T-helper 2 cell (primary cell): ENCODE measurements at places on chromosomes 3 and 15.

DNA sequence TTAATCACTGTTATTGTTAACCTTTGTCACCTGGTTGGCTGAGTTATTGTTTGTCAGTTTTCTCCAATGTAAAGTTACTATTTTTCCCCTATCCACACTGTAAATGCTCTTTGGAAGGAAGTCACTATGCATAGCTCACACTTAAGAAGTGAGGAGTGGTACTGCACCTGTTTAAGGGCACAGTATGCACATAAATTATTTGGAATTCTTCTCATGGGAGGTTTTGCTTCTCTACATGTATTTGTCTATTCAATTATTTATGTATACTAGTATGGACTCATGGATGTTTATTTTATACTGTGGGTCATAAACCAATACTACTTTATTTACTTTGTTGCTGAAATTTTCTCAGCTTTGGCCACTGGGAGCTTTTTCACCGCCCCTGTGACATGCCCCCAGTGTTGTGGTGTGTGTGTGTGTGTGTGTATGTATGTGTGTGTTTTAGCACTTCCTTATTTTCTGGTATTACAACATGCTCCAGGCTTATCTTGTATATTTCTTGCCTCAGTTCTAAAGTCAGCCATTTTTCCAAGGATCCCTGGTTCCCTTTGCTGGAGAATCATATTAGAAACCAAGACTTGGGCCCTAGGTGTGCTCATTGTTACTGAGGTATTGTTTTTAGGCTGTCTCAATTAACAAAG, 290.5 kb downstream of the KBTBD8 start:
- DNase-seq, result no peak

DNA sequence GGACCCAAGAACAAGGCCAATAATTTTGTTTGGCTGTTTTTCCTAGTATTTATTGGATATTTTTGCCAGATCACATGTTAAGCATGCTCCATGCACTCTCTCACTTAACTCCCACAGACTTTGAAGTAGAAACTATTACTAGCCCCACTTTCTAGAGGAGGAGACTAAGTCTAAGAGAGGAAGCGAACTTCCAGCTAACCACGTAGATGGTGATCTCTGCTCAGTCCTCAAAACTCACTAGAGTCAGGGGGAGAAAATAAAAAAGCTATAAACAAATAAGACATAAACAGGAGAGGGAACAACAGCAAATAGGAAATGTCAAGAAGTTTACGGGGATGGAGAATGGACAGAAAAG, 481.0 kb upstream of the PROK2 start:
- no peak for DNase-seq

- DNase-seq, result no peak
Observed at GRCh38 chr15:26287381-26287780, 424.3 kb upstream of the ATP10A start.

GRCh38 chr3:98529856-98530459, 1.8 kb upstream of the GPR15 start:
- DNase-seq, result no peak

- DNase-seq, result no peak
Observed at GRCh38 chr15:45199136-45199810, 11.5 kb upstream of the SHF start.

GRCh38 chr3:17747174-17747889, 4.9 kb upstream of the TBC1D5 start:
- no peak for DNase-seq

DNA sequence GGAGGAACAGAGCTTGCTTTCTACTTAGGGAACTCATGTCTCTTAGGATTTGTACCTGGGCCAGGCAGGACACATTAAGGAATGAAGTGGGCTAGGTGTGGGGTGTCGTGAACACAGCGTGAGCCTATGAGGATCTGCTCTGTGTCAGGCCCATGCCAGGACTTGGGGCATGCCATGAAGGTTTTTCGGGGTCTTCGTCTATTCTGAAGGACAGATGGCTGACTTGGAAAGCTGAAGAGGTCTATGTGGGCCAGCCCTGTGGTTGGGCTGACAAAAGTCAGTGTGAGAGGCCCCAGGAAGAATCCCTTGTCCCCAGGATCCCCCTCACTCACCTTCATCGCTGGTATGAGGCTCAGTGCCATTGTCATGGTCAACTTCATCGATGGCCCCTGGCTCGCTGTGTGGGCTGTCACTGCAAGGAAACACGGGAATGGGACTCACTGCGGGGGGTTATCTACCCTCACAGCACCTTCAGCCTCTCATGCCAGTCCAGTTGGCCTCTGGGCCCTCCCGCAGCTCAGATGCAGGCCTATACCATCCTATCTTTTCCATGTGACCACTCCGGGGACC, 46.8 kb upstream of the RAD18 start:
- DNase-seq, result no peak

- DNase-seq, result no peak
Observed at GRCh38 chr3:38829404-38829803, 13.4 kb upstream of the SCN10A start.

DNA sequence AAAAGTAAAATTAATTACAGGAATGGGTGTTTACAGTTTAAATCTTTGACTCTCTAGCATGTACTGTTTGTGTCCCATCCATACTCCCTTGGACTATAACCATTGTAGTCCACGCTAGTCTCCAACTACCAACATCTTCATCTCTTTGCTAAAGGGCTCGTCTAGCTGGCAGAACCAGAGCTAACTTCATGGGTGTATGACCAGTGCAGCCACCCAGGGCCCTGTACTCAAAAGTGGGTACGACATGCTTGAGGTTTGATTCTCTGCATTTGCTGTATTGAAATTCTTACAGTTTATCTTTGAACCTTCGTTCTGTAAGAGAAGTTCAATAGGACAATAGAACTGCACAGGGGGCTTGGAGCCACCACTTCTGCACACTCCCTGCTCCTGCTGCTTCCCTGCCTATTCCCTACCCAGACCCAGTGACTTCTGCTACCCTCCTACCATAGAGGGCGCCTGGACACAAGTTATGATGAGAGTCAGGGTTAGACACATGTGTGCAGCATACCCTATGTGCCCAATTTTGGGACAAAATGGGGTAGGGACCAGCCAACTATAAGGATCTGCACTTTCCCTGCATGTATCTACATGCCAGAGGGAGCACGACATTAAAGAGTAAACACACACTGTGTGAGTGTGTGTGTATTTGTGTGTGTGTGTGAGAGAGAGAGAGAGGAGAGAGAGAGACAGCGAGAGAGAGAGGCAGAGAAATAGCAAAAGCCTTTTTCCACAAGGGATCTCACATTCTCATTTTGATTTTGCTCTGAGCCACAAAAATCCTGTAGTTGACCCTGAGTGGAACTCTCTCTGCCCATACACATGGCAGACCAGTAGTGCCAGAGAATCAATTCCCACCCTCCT, 59.0 kb upstream of the NECTIN3 start:
- DNase-seq, result no peak

DNA sequence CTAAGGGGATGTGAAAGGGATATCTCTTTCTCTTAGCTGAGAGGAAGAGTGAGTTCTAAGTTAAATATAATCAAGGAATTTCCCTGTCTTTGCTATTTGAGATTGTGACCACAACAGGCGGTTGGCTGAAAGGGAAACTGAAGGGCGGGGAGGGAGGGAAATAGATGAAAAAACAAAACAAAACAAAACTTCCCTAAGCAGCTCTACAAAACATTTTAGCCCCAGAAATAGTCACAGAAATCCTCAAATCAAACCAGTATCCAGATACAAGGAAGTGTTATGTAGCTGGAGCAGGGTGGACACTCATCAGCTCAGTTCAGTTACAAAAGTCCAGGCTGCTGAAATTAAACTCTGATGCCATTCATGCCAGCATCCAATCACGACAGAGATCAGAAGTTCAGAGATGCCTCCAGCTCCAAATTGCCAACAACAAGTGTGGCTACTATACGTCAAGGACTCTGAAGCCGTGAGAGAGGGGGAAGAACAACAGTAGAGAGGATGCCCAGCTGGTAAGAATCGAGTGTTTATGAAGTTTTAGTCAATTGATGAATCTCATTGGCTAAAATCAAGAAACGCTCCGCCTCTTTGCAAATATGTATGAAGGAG, 319 bp upstream of the TP63 start:
- no peak for DNase-seq

DNA sequence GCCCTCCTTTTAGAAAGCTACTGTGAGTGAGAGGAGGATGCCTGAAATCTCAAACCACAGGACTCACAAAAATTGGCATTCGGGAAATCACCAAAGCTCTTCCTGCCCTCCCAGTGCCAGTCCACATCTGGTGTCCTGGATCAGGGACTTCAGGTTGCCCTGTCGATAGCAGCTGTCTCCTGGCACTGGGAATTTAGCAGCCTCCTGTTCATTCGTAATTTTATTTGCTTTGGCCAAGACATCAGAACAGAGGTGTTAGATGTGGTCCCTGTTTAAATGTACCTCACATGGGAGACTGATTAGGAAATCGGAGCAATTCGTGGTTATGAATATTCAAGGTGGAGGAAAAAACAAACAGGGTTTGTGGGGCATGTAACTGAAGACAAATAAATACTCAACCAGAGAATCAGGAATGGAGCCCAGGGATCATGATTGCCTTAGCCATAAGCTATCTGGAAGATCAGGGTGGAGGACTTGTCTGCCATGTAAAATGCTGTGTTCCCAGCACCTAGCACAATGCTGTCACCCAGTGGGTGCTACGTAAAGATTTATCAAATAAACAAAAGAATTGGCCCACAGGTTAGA, 265.2 kb upstream of the PROK2 start:
- no peak for DNase-seq

DNA sequence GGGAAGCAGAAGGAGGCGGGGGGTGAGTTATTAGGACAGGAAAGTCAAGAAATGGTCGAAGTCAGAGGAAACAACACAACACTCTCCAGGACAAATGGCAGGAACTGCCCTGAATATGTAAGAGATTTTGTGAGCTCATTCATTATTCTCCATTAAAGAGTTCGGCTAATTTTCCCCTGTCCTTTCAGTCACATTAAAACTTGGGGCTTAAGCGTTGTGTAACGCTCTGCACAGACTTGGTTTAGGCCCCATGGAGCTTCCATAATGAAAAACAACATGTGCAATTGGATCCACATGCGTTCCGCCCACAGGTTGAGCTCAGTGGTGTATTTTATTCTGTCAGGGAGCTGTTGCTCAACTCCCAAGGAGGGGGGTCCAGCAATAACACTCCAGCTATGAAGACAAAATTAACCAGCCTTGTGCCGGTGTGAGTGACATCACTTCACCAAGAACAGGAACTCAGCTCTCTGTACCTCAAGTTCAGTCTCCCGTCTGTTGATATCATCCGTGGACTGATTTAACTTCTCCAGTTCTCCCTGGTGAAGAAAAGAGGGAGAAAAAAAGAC, 2.3 kb downstream of the SH3BP5 start:
- no peak for DNase-seq

- no peak for DNase-seq
Observed at GRCh38 chr15:43789409-43789808, 2.7 kb upstream of the SERF2 start.

- DNase-seq, result peak; percentile 3
Observed at GRCh38 chr3:11784971-11785377, 61.7 kb downstream of the TAMM41 start.

DNA sequence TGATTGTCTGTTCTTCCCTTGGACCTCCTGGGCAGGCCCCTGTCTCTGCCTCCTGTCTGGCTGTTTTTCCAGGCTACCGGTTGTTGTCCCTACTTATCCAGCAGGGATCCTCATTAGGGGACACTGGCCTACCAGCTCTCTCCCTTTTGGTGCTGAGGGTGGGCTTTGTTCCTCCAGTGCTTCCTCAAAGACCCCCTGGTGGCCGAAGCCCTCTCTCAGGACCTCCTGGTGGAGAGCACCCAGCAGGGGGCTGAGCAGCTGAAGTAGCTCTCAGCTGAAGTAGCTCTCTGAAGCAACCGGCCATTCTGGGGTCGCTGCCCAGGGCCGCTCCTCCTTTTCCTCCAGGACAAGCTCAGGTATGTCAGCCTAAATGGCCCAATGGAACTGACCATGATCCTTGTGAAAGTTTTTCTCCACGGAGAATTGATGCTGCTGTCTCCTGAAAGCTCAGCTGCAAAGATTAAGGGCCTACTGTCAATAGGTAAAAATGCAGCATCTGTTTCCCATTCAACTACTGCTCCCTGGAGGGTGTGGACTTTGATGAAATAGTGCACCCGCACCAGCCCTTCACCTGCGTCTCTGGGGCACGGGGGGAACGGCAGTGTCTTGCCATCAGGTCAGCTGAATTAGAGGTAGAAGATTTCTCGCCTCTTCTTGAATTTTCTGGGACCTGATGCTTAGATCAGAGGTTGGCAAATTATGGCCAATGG, 27.6 kb downstream of the ARNT2 start:
- no peak for DNase-seq

DNA sequence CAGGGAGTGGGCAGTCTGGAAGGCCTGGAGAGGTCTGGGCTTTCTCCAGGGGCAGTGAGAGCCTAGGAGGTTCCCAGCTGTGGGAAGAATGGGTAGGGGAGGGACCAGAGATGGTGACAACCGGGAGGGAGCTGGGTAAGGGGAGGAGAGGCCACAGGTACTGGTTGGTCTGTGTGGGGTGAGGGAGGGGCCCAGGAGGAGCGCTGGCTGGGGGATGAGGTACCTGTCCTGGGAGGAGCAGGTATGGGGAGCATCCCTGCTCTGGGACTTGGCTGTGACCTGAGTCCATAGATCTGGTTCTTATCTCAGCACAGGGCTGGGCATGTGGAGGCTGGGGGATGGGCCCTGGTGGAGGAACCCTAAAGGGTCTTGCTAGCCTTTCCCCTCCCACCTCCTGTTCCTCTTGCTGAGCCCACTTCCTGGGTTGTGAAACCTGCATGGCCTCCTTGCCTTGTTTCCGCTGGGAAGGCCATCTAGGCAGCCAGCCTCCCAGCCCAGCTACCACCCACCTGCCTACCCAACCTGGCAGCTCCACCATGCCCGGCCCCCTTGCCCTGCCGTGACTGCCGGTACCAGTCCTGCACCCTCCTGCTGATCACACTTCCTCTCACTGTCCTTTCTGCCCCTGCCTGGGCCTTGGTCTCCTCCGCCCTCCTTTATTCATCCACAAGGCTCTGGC, 11.0 kb downstream of the PRKCD start:
- DNase-seq, result no peak

- DNase-seq, result no peak
Observed at GRCh38 chr3:99269606-99270351, 368.3 kb upstream of the DCBLD2 start.

DNA sequence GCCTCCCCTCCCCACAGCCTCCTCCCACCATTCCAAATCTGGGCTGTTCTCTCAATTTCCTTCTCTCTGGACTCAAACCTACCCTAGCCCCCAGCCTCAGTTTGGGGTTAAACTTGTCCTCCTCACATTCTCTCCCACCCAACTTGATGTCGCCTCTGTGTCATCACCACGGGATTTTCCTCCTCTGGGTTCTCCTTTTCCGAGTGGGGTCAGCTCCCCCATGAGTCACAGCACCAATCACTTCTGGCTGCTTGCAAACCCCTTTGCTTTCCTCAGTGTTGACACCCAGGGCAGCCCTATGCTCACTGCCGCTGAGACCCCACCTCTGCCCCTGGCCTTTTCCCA, 451 bp downstream of the CCR5AS start:
- DNase-seq, result no peak

DNA sequence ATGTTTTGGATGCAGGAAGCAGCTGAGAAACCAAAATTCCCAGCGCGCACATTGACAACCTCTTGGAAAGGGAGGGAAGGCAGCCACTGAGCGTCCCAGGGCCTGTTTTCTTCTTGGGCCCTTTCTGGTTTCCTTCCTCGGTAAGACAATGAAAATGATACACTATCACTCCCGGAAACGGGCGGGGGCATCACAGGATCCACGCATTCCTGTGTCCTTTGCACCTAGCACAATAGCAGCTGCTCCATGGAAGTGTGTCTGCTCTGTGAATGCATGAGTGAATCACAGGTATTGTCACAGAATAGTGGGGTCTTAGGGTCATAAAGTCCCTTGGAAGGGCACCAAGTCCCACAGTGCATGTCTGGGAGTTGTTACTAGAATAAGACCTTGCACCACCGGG, 6.3 kb upstream of the ITPKA start:
- no peak for DNase-seq

GRCh38 chr3:157132341-157132740, 27.6 kb downstream of the CCNL1 start:
- DNase-seq, result no peak
